Stimulated activated CD4-positive, alpha-beta T cell treated with anti-CD3 and anti-CD28 coated beads, Interleukin-1b, Interleukin-23, amount 100 ng/mL, for 4 hours (primary cell): ENCODE measurements at places on chromosomes 3 and 15.

DNA sequence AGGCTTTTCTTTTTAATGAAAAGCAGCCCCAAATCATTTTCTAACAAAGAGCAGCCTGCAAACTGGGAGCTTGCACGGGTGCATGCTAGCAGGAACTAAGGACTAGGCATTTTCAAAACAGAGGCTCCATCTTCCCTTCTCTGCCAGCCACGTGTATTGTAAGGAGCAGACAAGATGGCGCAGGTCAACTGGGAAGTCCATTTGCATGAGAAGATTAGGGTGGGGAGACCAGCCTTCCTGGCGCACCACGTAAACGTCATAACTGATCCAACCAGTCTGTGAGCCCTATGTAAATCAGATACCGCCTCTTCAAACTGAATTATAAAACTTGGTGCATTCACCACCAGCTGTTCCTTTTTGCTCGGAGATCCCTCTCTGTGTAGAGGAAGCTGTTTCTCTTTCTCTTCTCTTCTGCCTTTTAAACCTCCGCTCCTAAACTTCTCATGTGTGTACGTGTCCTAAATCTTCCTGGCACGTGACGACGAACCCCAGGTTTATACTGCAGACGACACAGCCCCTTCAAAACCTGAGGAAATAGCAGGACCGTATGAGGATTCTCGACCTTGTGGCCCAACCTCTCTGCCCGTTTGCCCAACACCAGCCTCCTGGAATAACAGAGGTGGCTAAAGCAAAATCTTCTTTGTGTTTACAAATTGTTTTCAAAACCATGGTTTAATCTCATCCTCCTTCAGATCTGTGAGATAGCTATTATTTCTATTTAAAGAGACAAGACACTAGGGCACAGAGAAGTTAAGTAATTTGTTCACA is 26.4 kb upstream of the SLC30A4 start:
- no peak for DNase-seq

GRCh38 chr3:145898487-145898886 is 262.5 kb downstream of the PLOD2 start:
- no peak for DNase-seq

- no peak for DNase-seq
Measured at GRCh38 chr3:186241910-186242821, 119.9 kb downstream of the DGKG start.

DNA sequence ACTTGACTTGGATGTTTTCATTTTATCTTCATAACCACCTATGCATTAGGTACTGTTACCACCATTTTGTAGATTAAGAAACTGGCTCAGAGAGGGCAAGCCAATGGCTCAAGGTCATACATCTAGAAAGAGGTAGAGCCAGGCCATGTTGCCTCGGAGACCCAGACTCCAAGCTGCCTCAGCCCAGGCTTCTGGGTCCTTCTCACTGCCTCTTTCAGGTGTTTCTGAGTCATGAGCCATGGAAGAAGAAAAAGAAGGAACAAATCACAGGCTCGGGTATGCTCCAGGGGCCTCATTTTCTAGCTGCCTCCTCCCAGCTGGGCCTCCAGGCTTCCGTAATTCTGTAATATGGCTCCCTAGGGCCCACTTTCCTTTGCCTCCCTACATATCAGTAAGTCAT is 226.5 kb upstream of the TOPAZ1 start:
- DNase-seq = no peak

DNA sequence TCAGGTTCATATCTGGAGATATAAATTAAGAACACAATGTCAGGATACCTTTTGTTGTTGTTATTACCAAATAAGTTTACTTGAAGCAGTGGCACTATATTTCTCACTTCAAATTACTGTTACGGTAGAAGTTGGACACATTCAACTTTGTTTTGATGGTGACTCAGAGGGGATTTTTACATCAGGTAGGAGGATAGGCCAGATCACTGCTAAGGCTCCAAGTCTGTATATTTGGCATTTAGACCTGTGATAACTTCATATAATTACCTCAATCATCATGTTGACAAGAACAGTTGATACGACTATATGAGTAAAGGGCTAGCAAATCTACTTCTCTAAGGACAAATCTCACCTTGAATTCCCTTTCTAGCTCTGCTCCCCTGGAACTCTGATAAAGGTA is 15.6 kb downstream of the LZTFL1 start:
- no peak for DNase-seq

GRCh38 chr3:196662033-196662432 is 22.5 kb downstream of the NRROS start:
- DNase-seq = no peak

DNA sequence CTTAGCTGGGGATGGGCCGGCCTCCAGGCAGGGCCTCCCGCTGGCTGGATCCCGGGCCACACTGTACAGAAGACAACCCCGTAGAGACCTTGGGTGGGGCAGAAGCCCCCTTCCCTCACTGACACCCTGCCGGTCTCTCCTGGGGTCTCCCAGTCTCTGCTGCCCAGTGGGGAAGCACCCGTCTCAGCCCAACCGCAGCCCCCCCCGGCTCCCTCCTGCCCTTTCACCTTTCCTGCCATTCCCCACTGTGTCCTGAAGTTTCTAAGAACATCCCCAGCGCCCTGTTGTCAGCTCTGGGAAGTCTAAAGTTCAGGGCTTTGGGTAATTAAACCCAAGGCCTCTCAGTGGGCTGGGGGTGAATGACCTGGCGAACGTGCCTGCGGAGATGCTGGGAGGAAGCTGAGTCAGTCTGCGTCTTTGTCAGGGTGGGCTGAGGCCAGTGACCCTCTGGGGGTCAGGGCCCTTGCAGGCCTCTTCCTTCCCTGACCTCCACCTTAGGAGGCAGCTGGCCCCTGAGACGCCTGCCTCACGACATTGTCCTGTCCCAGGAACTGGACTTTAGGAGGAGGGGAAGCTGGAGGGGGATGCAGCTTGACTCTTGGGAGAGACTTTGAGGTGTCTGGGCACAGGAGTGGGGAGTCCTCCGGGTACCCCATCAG is 1.4 kb upstream of the SLC51A start:
- DNase-seq = no peak

DNA sequence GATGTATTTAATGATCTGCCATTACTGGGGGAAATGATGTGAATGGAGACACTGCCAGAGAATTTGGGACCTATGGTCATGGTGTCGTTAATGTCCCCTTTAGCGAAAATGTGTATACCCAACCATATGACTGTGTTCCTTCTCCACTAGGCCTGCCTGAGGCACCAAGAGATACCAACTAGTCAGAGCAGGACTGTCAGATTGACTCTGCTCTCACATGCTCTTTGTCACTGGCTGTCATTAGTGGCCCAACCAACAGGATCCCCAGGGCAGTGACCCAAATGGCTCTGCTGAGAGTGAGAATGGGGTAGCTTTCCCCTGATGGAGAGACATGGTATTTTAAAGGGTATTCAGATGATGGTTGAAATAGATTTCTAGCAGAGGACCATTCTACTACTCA is 2.8 kb downstream of the TAGLN3 start:
- DNase-seq = no peak

- DNase-seq = no peak
Measured at GRCh38 chr15:35181538-35181937, 96.4 kb upstream of the NANOGP8 start.

DNA sequence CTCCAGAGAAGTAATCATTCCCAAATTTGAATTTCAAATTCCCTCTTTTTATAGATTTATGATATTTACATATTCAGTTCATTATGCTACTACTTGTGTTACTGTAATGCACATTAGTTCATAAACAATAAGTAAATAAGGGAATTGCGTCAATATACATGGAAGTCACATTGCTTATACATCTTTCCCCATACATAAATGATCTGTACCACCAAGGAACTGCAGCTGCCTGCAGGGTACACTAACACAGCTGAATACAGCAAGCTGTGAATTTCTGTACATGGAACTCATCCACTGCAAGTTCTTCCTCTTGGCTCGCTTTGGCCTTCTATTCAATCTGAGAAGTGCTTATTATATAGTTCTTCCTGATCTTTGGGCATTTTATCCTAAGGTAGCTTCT is 15.5 kb downstream of the CASR start:
- no peak for DNase-seq

GRCh38 chr15:64037116-64037515 is 9.2 kb downstream of the DAPK2 start:
- no peak for DNase-seq

- no peak for DNase-seq
Measured at GRCh38 chr3:146543461-146544001, 876 bp downstream of the PLSCR1 start.

DNA sequence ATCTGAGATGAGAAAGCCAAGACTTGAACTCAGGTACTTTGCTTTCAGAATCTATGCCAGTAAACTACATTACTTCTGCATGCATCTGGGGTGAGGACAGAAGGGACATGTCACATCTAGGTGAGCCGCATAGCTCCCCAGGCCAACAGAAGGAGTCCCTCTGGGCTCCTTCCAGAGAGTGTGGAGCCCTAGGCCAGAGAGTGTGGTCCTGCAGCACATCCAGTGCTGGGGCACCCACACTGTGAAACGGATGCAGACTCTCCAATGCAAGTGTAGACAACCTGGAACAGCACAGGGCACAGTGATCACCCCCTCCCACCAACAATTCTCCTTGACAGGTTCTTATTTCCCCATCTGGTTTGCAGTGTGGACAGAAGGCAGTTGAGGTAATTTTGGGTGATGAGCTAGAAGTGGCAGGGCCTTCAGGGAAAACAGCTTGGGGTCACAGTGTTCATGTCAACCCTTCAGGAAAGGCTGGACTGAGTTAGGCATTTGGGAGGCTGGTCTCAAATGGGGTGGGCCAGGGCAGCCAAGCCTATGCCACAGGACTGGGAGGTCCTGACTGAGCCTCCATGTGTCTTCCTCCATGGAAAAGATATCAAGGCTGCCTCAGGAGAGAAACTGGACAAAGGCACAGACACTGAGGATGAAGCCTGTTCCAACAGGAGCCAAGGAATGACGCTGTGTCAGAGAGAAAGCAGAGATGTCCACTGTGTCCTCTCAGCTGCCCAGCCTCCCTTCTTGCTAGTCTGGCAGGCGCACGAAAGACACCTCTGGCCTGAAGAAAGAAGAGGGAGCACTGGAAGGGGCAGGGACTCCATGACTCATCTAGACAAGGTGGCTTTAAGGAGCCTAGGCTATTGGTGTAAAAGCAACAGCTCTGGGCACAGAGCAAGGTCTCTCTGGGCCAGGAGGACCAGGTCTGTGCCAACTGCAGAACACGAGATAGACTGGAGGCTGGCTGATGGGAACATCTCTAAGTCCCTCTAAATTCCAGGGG is 1.7 kb downstream of the PLCD1 start:
- DNase-seq = no peak

- no peak for DNase-seq
Measured at GRCh38 chr3:162774613-162775100, 1278.0 kb downstream of the OTOL1 start.

- DNase-seq = peak; percentile 9
Measured at GRCh38 chr15:69161079-69161877, 843 bp downstream of the GLCE start.

GRCh38 chr3:71360764-71361163 is 222.8 kb downstream of the FOXP1 start:
- DNase-seq = no peak

DNA sequence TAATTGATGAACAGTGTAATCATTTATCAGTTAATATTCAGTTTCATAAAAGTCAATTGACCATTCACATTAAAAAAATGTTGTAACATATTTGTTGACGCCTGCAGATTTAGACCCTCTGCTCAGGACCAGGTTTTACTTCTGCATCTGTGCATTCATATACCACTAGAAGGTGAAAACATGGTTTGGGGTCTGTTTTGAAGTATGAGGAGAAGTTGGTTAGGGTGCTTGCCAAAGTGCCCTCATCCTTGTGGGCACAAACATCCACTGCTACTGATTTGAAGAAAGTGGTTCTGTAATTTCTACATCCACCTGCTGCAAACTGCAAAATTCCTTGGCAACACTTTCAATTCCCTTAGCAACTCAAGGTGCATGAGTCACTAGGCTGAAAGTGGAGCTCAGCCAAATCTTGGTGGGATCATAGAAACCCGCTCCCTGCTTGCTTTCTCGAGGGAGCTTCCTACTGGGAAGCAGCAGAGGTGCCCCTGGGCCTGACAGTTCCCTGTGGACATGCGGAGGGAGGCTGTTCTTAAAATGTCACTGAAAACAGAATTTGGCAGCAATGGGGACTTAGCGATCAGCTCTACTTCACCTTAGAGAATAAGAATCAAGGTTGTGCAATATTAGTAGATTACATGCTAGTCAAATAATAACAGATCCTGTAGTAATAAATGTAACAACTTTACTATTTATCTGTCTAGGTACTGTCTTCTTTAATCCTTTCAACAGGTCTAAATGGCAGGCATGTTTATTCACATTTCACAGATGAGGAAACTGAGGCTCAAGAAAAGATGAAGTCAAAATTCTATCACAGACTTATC is 301.0 kb upstream of the TBL1XR1 start:
- no peak for DNase-seq

DNA sequence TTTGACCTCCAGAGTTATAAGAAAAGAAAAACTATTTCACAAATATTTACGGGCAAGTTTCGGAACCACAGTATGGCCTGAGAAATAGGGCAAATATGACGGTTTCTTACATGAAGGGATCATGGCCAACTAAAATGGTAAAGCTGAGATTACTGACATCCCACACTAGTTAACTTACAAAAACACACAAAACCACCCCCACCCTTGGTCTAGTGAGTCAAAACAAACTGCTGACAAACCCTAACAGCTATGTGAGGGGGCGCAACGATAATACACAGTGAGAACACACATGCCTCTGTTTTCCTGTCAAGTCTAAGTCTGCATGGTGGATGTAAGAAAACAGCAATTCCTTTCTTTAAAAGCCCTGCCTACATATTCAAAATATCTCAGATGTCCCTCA is 32.3 kb downstream of the CBLB start:
- no peak for DNase-seq

DNA sequence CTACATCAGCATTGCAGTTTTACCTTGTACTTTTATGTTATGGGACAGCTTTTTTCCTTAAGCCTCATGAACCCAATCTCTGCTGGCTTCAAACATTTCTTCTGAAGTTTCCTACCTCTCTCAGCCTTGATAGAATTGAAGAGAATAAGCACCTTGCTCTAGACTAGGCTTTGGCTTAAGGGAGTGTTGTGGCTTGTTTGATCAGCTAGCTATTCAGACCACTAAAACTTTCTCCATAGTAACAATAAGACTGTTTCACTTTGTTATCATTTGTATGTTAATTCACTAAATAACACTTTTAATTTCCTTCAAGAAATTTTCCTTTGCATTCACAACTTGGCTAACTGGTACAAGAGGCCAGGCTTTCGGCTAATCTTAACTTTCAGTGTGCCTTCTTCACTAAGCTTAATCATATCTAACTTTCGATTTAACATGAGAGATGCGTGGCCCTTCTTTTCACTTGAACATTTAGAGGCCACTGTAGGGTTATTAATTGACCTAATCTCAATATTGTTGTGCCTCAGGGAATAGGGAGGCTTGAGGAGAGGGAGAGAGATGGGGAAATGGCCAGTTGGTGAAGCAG is 8.1 kb upstream of the TIGIT start:
- no peak for DNase-seq

GRCh38 chr15:63996794-63997357 is 49.4 kb downstream of the DAPK2 start:
- DNase-seq = no peak

DNA sequence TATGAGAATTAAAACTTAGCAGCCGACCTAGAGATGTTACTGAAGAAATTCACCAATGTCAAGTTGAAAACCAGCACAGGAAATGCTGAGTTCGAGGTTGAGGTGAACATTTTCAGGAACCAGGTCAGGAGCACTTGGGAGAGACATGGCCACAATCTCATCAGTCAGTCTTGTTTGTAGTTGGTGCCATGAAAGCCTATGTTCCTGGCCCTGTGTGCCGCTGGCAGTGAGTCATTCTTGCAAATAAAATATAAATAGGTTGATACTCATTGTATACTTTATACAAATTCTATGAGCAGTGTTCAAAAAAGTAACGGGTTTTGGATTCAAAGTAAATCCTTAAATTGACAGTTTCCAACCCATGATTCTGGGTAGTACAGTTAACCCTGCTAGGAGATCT is 1.5 kb upstream of the FSIP1 start:
- no peak for DNase-seq
